Stimulated activated CD4-positive, alpha-beta T cell treated with anti-CD3 and anti-CD28 coated beads, Interleukin-1b, Interleukin-23, amount 100 ng/mL, for 1 hour (primary cell): ENCODE measurements at places on chromosomes 6 and 20.

GRCh38 chr20:36784900-36785299, 11.3 kb upstream of the DSN1 start:
- no peak for DNase-seq

DNA sequence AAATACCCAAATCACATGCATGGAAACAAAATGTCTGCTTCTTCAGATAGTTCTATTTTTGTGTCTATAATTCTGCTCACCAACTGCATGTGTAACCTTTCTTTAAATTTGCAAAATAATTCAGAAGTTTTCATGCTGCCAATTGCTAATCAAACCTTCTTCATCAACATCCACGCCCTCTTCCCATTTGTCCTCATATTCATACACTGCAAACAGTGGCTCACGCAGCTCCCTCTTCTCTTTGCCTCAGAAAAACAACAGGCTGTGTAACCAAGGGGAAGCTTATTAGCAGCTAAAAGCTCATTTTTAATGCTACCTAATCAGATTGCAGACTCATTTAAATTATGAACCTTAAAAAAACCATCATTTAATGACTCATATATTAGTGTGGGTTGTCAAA, 555.0 kb upstream of the EPHA7 start:
- no peak for DNase-seq

DNA sequence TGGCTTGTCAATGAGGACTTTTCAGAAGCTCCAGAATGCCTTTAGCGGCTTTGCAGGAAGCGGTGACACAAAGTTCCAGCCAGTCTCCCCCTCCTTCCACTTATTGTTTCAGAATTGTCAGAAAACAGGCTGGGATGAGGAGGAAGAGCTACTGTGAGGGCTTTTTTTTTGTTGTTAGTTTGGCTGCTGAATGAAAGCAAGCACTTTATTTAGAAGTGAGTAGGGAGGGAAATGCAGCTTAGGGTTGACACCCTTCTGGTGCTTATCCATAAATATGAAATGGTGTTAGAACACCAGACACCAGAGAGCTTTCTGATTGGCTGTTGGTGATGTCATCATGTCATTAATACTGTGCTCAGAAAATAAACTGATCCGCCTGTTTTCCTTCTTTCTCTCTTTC, 251.5 kb downstream of the SOX4 start:
- DNase-seq = no peak

DNA sequence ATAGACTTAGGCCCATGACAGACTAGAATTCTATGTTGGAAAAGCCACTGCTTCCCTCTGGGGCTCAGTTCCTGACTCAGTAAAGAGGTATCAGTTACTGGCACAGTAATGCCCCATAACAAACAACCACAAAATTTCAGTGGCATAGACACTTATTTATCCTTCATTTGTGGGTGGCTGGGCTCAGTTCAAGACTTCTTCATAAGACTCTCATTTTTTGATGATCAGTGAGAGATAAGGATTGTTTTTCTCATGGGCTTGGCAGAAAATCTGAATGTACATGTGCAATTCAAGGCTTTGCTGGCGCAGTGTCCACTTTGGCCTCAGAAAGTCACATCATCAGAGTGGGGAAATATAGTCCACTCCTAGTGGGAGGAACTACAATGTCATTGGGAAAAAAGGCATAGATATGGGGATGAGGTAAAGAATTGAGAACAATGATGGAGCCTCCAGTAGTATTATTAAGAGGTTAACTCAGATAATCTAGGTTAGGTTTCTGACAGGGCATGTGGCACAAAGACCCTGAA, 384.6 kb upstream of the FLRT3 start:
- no peak for DNase-seq

- DNase-seq = no peak
These were observed 219.2 kb upstream of the LRFN2 start for GRCh38 chr6:40806256-40806864.

GRCh38 chr6:3913958-3914337, 64.8 kb downstream of the FAM50B start:
- no peak for DNase-seq

DNA sequence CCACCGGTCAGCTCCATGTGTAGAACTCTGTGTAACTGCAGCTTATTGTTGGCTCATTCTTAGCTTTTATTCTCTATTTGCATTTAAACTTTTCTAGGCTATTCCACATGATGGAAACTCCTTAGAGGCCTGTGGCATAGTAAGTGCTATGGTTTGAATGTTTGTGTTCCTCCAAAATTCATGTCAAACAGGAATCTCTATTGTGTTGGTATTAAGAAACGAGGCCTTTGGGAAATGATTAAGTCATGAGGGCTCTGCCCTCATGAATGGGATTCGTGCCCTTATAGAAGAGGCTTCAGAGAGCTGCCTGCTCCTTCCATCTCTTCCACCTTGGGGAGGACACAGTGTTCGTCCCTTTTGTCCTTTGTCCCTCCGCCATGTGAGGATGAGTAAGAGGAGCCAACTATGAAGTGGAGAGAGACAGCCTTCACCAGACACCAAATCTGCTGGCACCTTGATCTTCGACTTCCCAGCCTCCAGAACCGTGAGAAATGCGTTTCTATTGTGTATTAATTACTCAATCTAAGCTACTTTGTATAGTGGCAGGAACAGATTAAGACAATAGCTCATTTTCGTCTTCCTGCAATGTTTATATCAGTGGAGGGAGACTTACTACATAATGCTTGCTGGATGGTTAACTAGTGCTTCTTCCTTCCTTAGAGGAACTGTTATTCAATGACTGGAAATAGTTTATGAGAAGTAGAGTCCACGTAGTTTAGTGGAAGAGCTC, 361.1 kb downstream of the FARS2 start:
- no peak for DNase-seq

- no peak for DNase-seq
These were observed 74.8 kb downstream of the PHACTR1 start for GRCh38 chr6:12791371-12791770.

GRCh38 chr20:24777746-24778145, 171.3 kb upstream of the CST7 start:
- DNase-seq = no peak

DNA sequence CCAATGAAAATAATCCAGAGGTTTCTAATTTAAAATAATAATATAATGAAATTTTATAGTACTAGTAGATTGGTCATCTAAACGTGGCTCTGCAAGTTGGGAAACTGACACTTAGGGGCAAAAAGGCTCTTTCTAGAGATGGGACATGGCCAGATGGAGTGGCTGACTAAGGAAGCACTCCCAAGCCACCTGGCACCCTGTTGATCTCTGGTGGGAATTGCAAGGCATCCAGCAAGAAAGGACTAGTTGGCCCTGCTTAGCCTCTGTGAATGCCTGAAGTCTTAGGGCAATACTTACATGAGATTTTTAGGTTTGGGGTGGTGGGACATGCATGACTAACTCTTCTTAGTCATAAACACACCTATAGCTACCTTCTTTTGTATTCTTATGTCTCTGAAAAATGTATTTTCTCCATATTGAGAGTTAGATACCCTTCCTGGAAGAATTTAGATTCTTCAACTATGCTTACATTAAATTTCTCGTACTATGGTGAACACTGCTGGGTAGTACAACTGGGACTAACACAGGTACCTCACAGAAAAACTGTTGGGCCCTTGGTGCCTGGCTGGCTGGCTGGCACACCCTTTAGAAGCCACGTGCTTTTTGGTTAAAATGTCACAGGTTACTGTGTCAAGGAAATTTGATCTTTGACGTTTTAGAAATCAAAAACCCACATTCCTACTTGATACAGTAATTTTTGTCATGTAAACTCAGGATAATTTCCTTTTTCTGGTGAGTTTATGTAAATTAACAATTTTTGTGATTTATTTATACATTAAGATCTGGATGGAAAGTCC, 25.0 kb upstream of the SH3BGRL2 start:
- DNase-seq = no peak

DNA sequence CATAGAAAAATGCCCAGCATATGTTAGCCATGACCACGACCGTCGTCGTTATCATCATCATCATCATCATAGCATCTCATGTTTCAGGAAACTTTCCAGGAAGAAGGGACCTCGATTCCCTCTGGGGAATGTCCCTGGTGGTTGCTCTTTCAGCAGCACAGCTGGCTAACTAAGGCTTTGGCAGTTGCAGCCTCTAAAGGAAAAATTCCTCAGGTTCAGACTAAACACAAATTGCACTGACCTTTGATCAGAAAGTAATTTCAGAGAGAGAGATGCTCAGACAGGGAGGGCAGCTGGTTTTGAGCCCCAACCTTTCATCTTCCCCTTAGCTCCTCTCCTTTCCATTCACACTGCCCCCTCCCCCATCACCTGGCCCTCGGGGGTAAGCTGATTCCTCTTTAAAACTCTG, 5.6 kb upstream of the CFB start:
- no peak for DNase-seq

DNA sequence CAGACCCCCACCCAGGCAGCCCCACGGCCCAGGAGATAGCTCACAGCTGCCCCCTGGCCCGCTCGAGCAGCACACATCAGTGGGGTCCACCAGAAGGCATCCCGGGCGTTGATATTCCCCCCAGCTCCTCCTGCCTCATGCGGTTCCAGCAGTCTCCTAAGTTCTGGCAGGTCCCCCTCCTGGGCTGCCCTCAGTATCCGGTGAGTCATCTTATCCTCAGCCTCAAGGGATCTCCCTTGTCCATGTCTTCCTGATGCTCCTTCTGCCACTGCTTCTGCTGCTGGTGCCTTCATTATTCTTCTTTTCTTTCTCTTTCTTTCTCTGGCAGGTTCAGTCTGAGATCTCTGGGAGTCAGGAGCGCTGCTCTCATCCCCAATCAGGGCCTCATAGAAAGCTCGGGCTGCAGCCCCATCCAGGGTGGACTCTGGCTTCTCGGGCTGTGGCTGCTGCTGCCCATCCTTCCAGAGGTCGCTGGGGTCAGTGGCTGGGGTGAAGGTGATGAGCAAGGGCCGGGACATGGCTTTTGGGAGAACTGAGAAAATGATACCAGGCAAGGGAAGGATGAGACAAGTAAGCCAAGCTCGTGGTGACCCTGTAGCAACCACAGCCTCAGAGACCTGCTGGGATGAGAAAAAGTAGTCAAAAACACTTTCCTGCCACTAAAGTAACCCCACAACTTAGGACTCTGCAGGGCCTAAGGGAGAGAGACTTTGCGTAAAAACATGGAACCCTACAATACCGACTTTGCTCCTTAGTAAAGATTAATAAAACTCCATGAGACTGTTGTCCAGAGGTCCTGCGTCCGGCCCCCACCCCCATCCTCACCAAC, 622 bp downstream of the GPANK1 start:
- no peak for DNase-seq

GRCh38 chr6:43707767-43708166, 20.2 kb upstream of the MRPS18A start:
- no peak for DNase-seq

GRCh38 chr6:125987026-125987617, 782 bp downstream of the TRMT11 start:
- DNase-seq = no peak

GRCh38 chr20:24165301-24166122, 176.9 kb upstream of the GGTLC1 start:
- no peak for DNase-seq

DNA sequence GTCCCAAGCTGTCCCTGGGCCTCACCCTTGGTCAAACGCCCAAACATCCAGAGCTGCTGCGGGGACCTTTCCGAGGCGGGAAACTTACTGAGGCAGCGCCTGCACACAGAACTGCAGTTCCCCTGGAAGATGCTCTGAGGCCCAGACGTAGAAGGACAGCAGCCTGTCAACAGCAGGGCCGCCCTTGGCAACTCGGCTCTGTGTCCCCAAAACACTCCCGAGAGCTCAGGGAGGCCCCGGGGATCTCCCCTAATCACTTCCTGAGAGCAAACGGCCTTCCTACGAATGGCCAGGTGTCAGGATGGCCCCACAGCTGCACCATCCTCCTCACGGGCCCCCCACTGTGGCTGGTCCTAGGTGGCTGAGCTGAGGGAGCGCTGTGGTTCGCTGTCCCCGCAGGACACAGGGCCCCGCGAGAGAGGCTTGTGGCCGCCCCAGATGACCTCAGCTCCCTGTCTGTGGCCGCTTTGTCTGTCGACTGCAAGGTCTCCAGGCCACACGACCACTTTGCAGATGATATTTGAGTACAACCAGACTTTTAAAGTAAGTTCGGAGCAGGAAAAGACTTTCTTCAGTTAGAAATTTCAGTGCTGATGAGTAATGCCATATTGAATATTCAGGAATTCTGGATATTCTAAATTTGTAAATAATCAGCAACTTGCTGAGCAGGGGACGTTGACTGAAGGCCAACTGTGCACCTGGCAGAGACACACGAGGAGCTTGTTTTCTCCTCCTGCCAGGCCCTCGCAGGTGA, 46.0 kb downstream of the DLL1 start:
- no peak for DNase-seq

DNA sequence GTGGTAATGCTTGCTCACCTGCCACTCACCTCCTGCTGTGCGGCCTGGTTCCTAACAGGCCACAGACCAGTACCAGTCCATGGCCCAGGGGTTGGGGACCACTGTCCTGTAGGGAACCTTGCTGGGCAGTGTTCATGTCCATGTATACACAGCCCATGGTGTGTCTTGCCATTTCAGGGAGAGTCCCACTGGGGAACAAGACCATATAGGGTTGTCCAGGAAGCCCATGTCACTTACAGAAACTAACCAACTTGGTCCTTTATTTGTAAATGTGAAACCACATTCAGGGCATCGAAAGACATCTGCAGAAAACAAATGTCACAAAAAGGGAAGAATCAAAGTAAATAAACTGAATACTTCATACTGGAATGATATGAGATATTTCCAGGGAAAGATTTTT, 179.1 kb downstream of the NFATC2 start:
- DNase-seq = no peak

GRCh38 chr20:5651746-5652145, 98.5 kb upstream of the SHLD1 start:
- no peak for DNase-seq

GRCh38 chr20:50191544-50192363, 1.1 kb downstream of the CEBPB start:
- no peak for DNase-seq

DNA sequence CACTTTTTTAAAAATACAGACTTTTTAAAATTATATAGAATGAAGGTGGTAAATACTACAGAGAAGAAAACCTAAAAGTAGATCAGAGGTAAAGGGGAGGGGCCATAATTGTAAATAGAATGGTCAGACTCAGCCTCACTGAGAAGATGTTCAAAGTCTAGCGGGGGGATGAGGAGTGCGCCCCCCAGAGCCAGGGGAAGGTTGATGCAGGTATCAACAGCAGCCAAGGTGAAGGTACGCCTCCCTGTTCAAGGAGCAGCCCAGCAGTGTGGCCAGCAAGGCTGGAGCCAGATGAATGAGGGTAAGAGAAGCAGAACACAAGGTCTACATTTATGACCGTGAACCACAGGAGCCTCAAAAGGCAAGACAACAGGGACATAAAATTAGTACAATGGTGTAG, 204.1 kb downstream of the PTPRT start:
- no peak for DNase-seq

- DNase-seq = no peak
These were observed 288.4 kb downstream of the CLIC5 start for GRCh38 chr6:45727228-45727627.

GRCh38 chr20:19336631-19337030, 124.2 kb downstream of the SLC24A3 start:
- no peak for DNase-seq
